Putamen (tissue), 1 donor: ENCODE measurements at places on chromosomes 3 and 15.

GRCh38 chr3:126270145-126270811 is 86.9 kb downstream of the KLF15 start:
- DNase-seq = peak; percentile 75

- no peak for DNase-seq
These were observed 171.4 kb downstream of the ARRDC4 start for GRCh38 chr15:98131924-98132323.

- no peak for DNase-seq
These were observed 568.3 kb downstream of the AGBL1 start for GRCh38 chr15:86647810-86648440.

GRCh38 chr3:140035871-140036270 is 100.9 kb downstream of the CLSTN2 start:
- DNase-seq = no peak

GRCh38 chr3:142735462-142735861 is 11.6 kb downstream of the TRPC1 start:
- DNase-seq = no peak

DNA sequence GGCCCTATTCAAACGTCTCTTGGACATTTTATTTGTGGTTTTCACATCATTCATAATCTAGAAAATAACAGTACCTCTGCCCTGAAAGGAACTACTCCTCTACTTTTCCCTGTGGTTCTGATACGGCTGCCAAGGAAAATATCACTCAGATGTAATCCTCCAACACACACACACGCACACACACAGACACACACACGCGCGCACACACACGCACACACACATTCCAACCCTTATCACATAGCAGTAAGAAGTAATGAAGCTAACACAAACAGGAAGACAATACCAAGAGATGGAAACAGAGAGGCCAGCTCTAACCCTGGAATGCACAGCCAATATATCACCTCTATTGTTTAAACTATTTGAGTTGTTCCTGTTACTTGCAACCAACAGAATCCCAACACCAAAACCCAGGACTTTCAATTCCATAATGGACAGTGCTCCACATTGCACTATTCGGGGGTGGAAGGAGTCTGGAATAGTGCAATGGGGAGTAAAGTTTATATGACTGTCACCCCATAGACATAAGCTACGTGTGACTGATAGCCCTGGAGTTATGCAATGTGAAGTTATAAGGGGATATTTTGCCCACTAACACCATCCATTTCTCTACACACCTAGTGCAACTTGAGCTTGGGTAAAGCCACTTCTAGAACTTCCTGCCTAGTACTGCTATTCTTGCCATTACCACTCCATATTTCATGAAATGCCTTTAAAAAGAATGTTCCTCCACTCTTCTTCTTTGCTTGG is 71.3 kb upstream of the FNDC3B start:
- no peak for DNase-seq

DNA sequence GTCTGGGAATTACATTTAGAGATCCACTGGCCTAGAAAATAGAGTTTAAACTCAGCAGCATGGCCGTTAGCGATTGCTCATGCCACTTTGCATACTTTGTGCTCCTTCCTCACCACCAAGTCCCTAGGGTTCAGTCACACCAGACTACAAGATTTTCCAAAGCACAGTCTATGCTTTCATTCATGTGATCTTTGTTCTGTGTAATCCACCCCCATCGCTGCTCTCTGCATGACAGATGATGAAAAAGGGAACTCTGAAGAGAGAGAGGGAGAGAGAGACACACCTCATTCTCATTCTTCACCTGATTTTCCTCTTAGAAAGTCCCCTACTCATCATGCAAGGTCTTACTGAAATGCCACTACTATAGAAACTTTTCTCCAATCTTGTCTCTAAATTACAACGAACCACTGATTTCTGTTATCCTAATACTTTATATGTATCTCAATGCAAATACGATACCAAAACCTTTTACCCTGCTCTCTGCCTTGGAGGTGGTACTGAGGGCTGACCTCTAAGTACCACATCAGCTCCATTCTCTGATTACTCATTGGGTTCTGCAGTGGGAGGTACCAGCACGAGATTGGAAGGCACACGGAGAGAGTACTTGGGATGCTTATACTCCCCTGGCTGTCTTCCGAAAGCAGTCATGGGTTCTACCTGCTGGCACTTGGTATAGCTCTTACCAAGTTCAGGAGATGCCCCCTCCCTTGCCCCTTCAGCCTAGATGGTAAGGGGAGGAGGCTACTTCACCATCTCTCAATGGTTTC is 1.1 kb upstream of the PARP15 start:
- DNase-seq = no peak

GRCh38 chr3:45955017-45955647 is 11.9 kb downstream of the CXCR6 start:
- DNase-seq = no peak

DNA sequence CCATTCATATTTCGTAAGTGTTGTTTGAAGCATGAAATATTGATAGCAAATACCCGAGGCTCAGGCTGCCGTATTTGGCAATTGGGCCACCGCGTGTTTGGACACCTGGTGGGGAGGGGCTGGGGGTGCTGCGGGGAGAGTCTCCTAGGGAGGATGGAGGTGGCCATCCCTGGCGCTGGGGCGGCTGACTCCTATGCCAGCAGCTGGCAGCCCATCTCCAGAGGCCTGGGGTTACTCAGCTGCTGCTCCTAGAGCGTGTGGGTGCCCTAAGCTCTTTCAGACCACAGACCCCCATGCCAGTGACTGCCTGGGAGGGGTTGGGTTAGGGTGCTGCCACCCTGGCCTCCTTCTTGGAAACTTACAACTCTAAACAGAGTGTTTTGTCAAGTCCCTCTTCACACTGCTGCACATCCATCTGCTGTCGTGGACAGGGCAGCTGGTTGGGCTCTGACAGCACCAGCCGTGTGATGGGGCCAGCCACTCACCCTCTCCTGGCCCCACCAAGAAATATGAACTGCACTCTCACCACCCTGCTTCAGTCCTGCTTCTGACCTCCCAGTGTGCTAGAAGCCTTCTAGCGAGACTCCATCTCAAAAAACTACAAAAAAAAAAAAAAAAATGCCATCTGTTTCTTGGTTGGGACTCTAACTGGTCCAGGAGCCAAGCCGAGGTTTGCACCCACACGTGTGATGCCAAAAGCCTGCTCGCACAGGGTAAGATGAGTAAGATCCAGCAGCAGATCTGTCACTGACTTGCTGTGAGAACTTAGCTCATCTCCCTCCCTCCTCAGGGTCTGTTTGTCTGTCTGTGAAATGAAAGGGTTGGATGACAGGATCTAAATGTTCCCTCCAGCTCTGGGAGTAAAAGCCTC is 156.2 kb downstream of the MEGF11 start:
- DNase-seq = no peak

- no peak for DNase-seq
These were observed 54.1 kb upstream of the ATP2C1 start for GRCh38 chr3:130839813-130840212.

DNA sequence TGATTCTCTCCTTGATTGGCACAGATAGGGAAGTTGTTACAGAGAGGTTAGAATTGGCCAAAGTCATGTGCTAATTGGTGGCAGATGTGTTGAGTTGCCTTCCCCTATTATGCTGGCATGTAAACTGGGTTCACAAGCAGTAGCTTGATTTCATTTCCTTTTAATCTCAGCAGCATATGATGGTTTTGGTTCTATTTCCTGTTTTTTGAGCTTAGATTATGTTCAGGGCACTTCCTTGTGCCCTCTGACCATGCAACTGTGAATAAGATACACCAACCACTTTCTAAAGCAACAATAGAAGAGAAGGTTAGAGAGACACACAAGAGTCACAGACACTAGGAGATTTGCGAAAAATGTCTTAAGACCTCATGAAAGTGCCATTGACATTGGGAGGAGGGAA is 16.5 kb downstream of the HPS3 start:
- DNase-seq = peak; percentile 22
